ENCODE measurements at places on chromosomes 6 and 20. TPM values are rescaled to one million over a fixed set of nuclear protein-coding genes. Genes with fewer than 3 reads are reported as not detected.
A peak's percentile ranks its signal among the peaks of the same experiment; 100 is the strongest.

DNA sequence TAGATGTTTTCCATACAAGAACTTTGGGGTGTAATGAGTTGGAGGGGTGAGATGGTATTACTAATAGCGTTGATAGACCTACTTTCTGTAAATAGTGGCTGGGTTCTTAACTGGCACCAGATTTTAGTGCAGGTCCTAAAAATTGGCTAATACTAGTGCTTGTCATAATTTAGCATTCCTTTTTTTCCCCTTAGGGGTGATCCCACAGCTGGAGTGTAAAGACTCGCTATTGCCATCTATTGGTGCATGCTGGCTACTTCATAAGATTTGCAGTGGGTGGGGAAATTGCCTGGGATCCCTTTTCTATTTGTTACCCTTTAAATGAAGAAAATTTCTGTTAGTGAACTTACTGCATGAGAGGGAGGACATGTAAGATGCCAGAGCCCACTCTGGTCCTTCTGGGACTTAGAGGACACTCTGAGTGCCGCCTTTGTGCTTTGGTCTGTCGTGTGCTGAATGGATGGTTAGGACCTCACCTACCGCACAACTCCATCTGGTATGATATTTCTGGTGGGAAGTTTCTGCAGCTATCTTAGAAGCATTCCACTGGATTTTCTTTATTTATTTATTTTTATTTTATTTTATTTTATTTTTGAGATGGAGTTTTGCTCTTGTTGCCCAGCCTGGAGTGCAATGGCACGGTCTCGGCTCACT lies 195.5 kb downstream of the JARID2 start:
- no peak for DNase-seq

- no peak for DNase-seq
These were observed 648.4 kb upstream of the MARCKS start for GRCh38 chr6:113208726-113209125.

ZSCAN16 gene
- polyA plus RNA-seq = 11.0 TPM

DNA sequence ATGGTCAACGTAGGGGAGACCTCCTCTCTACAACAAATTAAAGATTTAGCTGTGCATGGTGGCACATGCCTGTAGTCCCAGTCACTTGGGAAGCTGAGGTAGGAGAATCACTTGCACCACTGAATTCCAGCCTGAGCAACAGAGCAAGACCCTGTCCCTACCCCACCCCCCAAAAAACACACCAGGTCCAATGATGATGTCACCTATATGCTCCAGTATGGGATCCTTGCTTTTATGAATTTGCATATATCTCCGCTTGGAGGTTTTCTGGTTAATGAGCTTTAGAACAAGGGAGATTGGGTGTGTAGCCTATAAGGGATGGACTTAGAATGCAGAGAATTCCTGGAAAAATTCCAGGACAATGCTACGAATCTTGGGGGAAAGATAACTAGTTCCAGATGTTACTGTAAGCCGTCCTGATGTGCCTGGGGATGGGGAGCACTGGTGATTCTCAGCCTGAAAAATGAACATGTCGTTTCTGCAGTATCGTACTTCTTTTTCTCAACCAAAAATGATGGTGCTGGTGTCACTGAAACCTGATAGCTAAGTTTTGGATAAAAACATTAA lies 61.1 kb downstream of the ZBTB2 start:
- no peak for DNase-seq

DNA sequence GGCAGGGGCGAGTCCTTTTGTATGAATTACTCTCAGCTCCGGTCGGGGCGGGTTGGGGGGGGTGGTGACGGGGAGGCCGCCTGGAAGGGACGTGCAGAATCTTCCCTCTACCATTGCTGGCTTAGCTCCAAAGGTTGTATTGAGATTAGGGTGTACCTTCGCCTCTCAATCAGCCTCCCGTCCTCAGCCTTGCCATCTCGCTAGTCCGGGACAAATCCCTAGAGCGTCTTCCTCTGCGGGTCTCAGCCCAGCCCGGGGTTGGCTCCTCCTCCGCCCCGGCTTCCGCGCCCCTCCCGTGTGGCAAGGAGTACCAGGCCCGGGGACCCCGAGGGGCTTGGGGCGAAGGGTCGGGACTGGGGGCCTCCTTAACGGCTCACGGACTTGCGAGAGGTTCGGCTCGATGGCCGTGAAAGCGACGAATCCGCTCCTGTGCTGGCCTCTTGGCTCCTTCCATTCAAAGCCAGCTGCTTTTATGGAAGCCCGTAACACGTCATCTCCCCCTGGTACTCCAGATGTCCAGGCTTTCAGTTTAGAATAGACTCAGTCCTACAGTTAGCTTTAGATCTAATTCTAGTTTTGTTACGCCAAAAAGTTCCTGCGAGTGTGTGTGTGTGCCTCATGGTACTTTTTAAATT lies 636 bp upstream of the EEF1A1 start:
- DNase-seq = peak; percentile 84

QKI gene
- 215 TPM for polyA plus RNA-seq

ZNF165 gene
- 5.0 TPM for polyA plus RNA-seq

- DNase-seq = no peak
These were observed 113.7 kb upstream of the JARID2 start for GRCh38 chr6:15132167-15132566.

Measured in left renal cortex interstitium (tissue), 4 donors.